ENCODE measurements at places on chromosomes 1 and 21. TPM values are rescaled to one million over a fixed set of nuclear protein-coding genes. Genes with fewer than 3 reads are reported as not detected.

The SPRR2B gene
- total RNA-seq: not detected

The KRTAP19-1 gene
- not detected for total RNA-seq

The HES4 gene
- total RNA-seq: 19.7 TPM

The ANKRD34A gene
- total RNA-seq: 2.7 TPM

The STPG1 gene
- 9.5 TPM for total RNA-seq
